Myocyte (in vitro differentiated cells): ENCODE measurements at places on chromosomes 4 and X.

- no peak for DNase-seq
Measured at GRCh38 chr4:25896776-25897539, 17.1 kb upstream of the SMIM20 start.

- no peak for DNase-seq
Measured at GRCh38 chr4:74319470-74319869, 11.2 kb downstream of the EPGN start.

DNA sequence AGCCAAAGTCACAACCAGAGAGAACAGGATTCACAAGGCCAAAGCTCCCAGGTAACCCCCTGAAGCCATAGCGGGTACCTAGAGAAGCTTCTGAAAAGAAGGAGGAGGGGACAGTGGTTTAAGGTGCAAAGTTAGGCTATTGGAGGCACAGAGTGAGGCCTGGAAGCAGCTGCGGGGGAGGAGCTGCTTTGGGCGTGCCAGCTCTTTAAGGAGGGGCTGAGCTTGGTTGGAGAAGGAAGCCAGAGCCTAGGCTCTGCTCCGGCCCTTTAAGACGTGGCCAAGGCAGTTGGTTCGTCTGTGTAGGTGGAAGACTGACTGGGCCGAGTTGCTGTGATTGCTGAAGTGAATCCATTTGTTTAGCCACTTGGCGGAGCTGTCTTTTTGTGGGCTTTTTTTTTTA is 1.5 kb downstream of the KLF8 start:
- DNase-seq, result peak; percentile 64

- DNase-seq, result no peak
Measured at GRCh38 chr4:90951037-90951436, 823.8 kb downstream of the CCSER1 start.

GRCh38 chr4:143289370-143289769 is 47.3 kb upstream of the GAB1 start:
- no peak for DNase-seq

GRCh38 chrX:49043987-49044281 is 777 bp upstream of the TFE3 start:
- DNase-seq, result no peak

- no peak for DNase-seq
Measured at GRCh38 chrX:39492497-39493162, 605.1 kb downstream of the BCOR start.

GRCh38 chr4:56764223-56764622 is 57.3 kb downstream of the SPINK2 start:
- DNase-seq, result no peak

GRCh38 chr4:1081689-1082040 is 31.7 kb downstream of the RNF212 start:
- peak; percentile 16 for DNase-seq

DNA sequence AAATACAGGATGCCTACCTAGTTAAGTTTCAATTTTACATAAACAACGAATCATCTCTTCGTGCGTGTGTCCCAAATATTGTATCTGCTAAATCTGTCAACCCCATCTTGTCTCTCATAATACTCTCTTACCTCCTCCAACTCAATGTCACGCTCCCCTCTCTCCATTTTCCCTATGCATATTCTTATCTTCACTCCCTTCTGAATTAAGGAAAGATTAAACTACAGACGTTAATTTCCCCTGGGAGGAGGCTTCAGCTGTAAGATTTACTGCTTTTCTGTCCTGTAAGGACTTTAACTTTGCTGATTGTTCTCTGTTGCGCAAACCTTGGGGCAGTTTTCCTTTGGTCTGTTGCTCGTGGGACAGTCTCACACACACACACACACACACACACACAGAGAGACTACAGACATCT is 455 bp upstream of the ABCB7 start:
- peak; percentile 33 for DNase-seq

GRCh38 chr4:7185487-7186030 is 6.8 kb upstream of the SORCS2 start:
- DNase-seq, result no peak

- DNase-seq, result no peak
Measured at GRCh38 chr4:41430792-41431191, 107.2 kb upstream of the LIMCH1 start.

DNA sequence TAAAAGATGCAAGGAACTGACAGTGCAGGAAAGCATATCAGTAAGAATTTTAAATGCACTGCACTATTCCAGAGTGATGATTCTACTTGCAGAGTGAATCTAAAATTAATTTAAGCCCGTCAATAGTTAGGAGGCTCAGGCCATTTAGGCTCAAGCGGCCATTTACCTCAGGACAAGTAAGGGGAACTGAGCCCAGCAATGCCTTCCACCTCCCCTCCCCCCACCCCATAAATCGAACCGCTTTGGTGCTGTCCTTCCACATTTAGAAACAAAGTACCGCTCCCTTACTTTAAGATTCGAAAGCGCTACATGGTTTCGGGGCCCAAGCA is 665 bp downstream of the RBM41 start:
- DNase-seq, result no peak

GRCh38 chr4:99447079-99447478 is 11.9 kb upstream of the ADH7 start:
- peak; percentile 75 for DNase-seq

DNA sequence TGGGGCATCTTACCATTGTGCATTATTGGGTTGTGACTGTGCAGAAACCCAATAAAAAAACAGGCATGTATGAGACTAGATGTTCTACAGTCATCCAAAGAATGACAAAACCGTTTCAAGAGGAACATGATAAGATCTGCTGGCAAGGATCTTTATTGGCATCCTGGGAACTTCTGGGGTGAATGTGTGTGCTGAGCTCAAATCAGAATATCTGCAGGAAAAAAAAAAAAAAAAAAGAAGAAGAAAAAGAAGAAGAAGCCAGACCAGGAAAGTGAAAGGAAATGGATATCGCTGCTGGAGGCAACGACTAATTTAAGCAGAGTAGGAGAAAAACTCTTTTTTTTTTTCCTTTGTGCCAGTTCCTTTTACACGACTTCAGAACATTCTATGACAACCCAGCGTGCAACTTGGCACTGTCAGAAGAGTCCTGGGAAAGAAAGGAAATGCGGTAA is 484.2 kb upstream of the BOD1L1 start:
- peak; percentile 58 for DNase-seq

- no peak for DNase-seq
Measured at GRCh38 chrX:40622479-40623138, 619 bp upstream of the MPC1L start.

DNA sequence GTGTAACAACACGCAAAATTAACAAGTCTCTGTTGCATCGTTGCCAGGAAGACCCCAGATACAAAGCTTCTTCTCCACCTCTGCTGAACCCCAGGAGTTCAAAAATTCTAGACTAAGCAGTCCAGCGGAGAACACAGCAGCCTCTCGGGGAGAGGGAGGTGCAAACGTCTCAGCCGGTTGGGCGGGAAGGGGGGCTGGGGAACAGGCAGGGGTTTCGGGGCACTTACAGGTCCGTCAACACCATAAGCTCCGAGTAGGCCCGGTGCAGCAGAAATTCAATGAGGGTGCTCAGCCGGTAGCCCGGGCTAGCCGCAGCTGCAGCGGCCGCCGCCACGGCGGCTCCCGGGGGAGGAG is 394 bp downstream of the MED14 start:
- no peak for DNase-seq

DNA sequence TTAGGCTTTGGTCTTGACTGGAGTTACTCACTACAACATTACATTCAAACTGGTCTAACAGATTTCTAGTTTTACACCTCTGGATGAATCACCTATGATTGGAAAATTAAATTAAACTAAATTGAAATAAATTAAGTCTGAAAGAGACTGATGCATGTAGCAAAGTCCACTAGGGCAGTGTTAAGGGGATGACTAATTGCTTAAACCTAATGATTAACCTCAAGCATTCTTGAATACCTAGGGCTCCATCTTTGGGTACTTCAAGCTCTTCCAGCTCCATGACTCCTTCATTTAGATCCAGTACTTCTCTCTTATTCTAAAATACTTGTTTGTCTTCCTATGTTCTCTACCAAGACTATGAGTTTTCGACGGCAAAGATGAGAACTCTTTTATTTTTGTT is 86.8 kb downstream of the SH2D1A start:
- DNase-seq, result no peak

DNA sequence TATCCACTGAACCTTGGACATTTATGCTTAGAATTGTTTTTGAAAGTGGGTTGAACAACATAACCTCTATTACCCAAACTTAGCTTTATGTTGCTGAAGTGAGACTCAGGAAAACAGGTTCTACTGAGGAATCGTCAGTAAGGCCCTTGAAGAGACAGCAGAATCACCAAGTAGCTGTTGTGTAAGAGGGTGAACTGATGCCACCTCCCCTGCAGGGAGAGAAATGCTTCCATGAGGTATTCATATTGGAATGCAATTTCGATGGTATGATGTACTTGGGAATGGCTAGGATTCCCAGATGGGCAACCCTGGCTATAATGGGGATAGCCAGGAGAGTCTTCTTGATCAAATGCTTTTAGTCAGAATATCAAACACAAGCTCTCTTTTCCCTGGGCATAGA is 4.1 kb upstream of the SCRG1 start:
- no peak for DNase-seq

DNA sequence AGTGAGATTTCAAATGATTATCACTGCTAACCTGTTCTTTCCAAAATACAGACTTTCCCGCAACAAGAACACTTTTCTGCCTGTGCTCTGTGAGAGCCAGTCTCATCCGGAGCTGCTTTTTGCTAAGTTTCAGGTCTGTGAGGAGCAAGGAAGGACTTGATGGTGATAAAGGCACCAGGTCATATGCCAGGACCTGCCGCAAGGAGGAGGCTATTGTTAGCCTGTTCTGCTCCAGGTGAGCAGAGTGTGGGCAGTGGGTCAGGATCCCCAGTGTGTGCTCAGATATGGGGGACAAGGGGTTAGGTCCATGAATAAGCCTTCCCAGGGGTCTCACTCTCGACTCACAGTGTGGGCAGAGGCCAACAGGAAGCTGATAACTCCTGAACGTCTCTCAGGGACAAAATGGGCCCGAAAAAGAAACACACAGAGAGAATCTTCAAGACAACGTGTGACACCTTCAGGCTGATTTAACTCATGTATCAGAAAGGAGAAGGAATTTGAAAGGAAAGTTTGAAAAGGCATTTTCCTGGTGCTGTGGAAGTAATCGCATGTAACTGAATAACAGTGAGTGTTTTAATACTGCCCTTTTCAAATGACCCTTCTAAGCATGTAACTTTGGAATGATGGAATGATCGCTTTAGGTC is 57.7 kb upstream of the PDLIM3 start:
- no peak for DNase-seq

GRCh38 chrX:39726771-39727170 is 371.0 kb downstream of the BCOR start:
- peak; percentile 86 for DNase-seq

- no peak for DNase-seq
Measured at GRCh38 chr4:144353292-144353691, 212.8 kb upstream of the GYPA start.

DNA sequence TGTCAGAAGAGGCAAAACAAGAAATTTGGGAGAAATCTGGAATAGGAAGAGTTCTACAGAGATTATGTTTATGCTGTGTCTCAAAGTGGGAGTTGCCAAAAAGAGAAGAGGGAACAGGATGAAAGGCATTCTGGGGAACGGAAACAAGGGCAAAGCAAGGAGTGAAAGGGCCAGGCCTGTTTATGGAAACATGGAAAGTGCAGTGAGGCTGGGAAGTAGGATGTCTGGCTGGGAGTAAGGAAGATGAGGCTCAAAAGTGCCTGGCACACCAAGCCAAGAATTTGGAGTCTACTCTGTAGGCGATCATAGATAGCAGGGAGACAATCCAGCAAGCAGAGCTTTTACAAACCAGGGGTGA is 1.8 kb upstream of the CUL4B start:
- DNase-seq, result no peak

DNA sequence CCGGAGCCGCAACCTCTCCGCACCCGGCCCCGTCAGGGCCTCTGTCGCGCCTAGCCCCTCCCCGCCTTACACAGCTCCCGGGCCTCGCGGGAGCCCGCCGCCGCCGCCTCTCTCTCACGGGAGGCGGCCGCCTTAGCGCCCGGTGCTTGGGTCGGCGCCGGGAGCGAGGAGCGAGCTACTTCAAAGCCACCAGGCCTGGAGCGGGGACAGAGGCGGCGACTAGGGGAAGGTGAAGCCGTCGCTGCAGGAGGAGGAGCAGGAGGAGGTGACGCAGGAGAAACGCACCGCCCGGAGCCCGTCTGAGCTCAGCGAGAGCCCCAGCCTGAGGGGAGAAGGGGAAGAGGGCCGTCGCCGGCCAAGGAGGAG is 250 bp downstream of the USP9X start:
- no peak for DNase-seq

GRCh38 chr4:89373394-89373793 is 65.8 kb upstream of the GPRIN3 start:
- DNase-seq, result no peak

- no peak for DNase-seq
Measured at GRCh38 chr4:183624548-183624947, 34.4 kb downstream of the RWDD4 start.

DNA sequence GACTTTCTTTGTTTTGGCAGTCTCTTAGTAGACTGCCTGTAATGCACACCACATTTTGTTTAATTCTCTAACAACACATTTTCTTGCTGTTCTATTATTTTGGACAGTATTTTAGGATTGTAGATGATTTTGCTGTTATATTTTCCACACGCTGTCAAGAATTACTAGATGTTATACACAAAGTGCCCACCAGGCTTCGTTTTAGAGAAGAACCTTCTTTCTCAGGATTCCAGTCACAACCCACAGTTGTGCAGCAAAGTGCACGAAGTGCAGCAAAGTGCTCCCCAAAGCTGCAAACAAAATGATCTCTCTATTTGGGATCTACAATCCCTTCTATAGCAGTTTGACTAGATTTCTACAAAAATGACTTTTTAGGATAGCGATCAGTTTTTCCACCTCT is 2.4 kb downstream of the ZNF141 start:
- DNase-seq, result no peak

GRCh38 chr4:137663251-137664045 is 131.2 kb upstream of the PCDH18 start:
- DNase-seq, result peak; percentile 16

GRCh38 chr4:14906805-14907204 is 95.5 kb upstream of the CPEB2 start:
- DNase-seq, result peak; percentile 67

DNA sequence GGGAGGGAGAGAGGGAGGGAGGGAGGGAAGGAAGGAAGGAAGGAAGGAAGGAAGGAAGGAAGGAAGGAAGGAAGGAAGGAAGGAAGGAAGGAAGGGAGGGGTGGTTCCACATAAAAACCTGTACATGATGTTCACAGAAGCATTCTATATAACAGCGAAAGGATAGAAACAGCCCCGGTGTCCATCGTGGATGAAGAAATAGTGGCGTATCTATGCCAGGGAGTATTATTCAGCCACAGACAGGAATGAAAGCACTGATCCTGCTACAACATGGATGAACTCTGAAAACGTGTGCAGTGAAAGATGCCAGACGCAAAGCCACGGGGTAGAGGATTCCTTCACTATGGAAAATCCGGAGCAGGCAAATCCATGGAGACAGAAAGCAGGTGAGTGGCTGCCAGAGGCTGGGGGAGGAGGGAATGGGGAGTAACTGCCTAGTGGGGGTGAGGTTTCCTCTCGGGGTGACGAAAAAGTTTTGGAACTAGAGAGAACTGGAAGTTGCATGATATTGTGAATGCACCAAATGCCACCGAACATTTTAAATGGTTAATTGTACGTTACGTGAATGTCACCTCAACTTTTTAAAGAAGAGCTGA is 92.2 kb downstream of the ABLIM2 start:
- DNase-seq, result no peak
